ENCODE measurements at places on chromosomes 2 and 18.

DNA sequence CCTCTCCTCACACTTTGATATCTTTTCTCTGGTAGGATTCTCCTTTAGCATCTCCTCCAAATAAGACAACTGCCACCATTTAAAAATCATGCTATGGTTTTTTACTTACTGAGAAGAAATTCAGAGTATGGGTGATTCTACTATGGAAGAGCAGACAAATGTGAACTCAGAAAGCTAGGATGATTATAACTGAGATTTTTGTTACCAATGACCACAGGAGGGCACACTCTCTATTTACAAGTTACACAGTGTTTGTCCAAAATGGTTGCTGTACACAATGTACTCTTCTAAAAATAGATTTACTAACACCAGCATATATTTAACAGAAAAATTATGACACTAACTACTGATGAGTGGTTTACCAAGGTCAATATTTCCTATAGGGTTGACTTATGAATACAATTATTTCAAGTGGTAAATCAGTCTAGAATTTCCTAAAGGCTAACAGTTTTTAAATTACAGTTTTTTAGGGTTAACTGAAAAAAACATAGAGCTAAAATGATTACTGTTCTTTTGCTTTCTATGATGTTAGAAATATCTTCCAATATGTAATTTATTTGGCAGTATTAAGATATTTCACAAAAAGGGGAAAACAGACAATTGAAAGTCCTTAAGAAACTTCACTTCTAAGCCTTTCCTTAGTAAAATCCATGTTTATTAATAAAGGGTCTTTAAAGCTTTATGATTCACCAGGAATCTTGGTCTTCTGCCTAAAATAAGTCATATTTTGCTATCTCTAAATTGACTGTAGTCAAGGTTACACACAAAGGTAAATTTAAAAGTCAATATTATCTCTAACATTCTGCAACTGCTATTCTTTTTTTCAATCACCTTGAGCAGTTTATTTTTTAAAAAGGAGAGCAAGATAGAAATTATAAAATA, 57.2 kb downstream of the MAP4K3 start:
- DNase-seq, result no peak

DNA sequence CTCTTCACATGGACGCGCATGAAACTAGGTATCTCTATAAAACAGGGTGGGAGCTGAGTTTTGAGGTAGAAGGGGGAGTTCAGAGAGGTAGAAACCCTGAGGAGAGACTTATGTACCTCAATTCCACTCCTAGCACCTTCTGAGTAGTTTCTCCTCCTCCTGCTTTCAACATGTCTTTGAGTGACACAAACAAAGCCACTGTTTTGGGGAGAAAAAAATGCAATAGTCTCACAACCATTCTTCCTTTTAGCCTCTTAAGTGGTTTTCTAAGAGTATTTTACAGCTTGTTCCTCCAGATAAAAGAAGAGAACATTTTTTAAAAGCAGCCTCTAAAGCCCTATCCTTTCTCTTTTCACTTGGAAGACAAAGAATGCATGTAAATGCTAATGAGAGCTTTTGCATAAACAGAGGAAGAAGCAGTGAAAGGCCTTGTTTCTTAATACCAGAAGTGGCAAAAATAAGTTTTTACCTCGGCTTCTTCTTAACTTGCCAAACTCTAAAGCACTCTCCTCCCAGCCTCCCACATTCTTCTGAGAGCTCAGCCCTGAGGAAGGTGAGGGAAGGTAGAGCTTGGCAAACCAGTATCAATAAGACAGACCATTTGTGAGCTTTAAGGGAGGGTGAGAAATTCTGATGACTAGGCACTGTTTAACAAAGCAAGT, 1304.4 kb upstream of the ACVR2A start:
- DNase-seq, result no peak

GRCh38 chr2:61135510-61135909, 26.5 kb upstream of the C2orf74 start:
- no peak for DNase-seq

GRCh38 chr2:56338232-56338631, 154.4 kb downstream of the CCDC85A start:
- DNase-seq, result no peak

DNA sequence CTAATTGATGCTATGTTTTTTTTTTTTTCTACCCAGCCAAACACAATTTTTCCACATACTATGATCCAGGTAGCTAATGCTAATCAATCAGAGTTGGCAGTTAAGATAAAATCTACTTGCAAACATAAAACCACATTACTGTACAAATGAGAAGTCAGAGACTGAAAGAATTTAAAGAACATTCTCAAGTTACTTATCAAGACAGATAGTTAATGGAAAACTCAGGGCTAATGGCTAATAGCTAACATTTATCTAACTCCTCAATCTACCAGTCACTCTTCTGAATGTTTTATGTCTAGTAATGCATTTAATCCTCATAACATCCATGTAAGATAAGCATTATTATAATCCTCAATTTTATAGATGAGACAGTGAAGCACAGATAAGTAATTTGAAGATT, 537.6 kb upstream of the SETBP1 start:
- no peak for DNase-seq

DNA sequence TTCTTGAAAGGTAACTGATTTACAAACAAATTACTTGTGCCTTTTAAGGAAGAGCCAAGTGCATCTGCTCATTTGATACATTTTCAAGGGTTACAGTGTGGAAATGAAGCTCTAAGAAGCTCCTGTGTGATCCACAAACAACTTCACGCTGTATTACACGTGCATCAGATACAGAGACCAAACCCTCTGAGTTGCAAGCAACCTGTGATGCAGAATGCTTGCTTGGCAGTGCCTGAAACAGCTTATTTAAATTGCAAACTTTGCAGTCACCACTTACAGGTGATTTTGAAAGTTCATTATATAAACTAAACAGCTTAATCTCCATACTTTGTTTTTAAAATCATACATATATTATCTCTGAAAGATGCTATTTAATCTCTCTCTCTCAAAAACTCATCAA, 50.1 kb downstream of the ZEB2 start:
- no peak for DNase-seq

DNA sequence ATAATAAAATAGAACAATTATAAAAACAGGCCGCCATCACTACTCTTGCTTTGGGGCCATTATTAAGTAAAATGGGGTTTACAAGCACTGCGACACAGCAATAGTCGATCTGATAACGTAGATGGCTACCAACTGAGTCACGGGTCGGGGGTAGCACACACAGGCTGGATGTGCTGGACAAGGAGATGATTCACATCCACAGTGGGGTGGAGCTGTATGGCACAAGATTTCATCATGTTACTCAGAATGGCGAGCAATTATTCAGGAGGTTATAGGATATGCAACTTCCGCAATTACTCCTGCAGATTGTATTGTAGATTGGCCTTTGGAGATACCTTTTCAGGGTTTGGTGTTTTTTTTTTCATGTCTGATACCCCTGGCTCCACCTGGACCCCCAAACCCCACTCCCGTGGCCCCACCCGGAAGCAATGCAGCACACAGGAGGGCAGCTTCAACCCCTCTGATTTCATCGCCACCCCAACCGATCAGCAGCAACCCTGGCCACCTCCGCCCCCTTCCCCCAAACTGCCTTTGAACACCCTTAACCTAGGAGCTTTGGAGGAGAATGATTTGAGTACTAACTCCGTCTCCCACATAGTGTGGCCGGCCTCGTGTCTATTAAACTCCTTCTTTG, 21.4 kb upstream of the MLPH start:
- no peak for DNase-seq

DNA sequence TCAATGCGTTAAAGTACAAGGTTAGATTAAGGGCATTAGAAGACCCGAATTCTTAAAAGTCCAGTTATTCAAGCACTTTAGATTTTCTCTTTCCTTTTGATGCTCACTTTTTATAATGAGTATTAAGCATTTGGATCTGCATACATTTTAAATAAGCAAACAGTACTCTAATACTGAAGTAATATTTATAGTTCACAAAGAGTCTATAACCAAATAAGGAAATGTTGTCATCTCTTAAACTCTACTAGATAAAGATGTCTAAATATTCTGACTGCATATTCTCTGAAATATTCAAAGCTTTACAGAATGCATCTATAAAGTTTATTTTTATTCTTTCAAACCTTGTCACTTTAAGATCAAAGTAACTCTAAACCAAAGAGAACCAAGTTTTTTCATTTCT, 25.5 kb downstream of the PPP3R1 start:
- DNase-seq, result no peak

DNA sequence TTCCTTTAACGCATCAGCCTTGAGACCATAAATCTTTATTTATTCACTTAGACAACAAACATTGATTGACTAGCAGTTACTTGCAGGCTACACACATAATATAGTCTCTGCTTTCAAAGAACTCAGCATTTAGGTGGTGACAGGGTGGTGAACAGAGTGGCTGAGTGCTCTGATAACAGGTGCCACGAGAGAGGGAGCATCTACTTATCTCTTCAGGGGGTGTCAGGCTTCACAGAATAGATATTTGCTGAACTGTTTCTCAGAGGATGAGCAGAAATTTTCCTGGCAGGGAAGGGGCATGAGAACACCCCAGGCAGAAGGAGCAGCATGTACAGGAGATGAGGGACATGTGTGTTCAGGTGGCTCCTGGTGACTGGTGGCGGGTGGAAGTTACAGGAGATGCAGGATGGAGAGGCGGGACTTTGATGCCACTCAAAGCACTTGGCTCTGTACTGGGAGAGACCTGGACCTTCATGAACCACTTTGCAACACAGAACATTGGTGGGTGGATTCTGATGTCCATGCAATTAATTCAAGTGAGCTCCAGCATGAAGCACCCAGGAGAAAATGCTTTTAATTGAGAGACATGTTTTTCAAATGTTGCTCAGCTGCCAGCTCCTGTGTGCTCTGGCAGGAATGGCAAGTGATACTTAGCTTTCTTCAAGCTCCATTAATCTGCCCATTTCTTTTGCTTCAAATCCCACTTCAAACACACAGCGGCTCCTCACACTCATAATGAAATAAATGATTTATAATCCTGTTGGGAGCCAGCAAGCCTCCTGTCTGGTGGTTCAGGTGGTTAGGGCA, 248.9 kb downstream of the MYCN start:
- no peak for DNase-seq

- DNase-seq, result no peak
Measured at GRCh38 chr18:44601447-44601846, 79.2 kb upstream of the SETBP1 start.

GRCh38 chr2:226447338-226448300, 352.0 kb downstream of the IRS1 start:
- DNase-seq, result no peak

Measured in activated CD4-positive, alpha-beta T cell treated with anti-CD3 and anti-CD28 coated beads for 1 hour (primary cell).